ENCODE measurements at places on chromosomes 7 and 10.

GRCh38 chr10:133160826-133161471 lies 930 bp downstream of the KNDC1 start:
- no peak for DNase-seq

- DNase-seq = no peak
Measured at GRCh38 chr7:128458956-128459355, 3.3 kb downstream of the HILPDA start.

- DNase-seq = no peak
Measured at GRCh38 chr7:140035400-140036223, 27.1 kb downstream of the PARP12 start.

- no peak for DNase-seq
Measured at GRCh38 chr7:130418306-130418705, 22.5 kb downstream of the CEP41 start.

- no peak for DNase-seq
Measured at GRCh38 chr10:72126184-72126871, 38.0 kb upstream of the SPOCK2 start.

DNA sequence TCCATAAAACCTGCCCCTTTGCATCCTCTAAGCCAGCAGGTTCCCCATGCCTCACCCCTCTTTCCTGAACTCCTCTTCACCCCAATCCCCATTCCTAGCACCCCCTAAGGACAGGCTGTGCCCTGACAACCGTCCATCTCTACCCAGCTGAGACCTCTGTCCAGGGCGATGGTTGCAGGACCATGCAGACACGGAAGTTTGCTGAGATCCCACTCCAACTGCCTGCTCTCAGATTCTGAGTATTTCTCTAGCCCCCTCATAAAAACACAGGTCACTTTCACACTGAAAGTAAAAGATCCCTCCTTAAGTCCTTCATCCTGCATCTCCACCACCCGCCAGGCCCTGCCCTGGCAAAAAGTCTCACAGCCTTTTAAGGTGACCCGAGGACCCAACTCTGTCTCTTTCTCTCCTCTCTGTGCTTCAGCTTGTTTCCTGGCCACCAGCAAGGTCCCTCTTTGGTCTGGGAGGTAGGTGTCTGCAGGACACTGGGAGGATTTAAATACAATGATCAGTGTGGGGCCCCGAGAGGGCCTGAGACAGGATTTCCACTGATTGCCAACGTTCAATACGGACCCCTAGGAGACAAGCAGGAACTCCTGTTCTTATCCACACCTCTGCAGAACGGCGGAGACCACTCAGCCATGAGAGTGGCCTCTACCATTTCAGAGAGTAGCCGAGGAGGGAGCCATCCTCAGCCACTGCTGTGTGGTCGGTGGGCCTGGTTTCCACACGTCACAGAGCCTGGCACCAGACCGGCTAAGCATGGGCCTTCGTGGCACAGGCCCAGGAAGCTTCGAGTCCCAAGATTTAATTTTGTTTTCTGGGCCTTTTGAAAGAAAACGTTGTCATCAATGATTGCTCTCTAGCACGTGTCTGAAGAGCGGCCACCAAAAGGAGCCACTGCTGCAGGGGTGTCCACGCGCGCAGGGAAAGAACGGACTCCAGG lies 27.9 kb downstream of the CALML3 start:
- no peak for DNase-seq

- no peak for DNase-seq
Measured at GRCh38 chr7:91126762-91127161, 137.5 kb upstream of the FZD1 start.

DNA sequence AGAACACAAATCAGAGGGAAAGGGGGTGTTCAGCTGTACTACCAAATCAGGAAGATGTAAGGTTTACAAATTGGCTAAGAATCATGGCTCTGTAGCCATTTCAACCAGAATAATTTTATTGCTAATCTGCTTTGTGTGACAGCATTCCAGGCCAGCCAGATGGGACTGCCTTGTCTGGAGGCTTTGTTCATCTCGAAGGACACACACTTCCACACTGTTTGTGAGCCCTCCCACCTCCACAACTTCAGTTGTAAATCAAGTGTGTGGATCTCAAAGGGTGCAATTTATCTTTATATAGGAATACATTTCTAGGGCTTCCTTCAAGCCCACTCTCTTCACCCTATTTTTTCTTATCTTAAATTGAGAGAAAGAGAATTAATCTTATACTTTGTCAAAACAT lies 6.9 kb upstream of the OIT3 start:
- DNase-seq = no peak

DNA sequence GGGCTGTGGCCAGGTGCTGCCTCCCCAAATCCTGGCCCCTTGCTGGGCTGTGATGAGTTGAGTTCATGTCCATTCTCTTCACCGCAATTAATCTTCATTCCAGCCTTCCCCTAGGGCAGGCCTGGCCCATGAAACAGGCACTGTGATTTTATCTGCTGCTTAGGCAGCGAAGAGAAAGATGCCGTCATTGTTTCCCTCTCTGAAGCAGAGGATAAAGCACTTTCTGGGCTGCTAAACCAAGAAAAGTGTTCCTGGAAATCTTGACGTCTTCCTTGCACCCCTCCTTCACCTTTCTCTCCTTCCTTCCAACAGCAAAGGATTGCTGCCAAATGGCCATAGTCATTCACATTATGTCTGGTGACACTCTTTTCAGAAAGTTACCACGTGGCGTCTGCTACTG lies 265.9 kb downstream of the ZEB1 start:
- no peak for DNase-seq

- DNase-seq = no peak
Measured at GRCh38 chr7:140656548-140657515, 15.9 kb upstream of the ADCK2 start.

- DNase-seq = no peak
Measured at GRCh38 chr7:102834999-102835398, 77.8 kb upstream of the LRRC17 start.

DNA sequence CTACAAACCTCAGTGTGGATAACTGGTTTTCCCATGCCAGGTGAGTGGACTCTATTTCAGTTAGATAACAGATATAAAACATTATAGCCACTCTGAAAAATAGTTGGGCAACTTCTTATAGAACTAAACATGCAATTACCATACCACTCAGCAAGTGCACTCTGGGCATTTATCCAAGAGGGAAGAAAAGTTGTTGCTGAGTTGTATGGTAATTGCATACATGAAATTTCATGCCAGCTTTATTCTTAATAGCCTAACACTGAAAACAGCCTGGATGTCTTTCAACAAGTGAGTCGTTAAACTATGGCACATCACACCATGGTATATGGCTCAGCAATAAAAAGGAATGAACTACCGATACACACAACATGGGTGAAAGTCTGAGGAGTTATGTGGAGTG lies 10.6 kb upstream of the UPP1 start:
- DNase-seq = no peak

GRCh38 chr7:37758501-37759045 lies 75.0 kb downstream of the GPR141 start:
- no peak for DNase-seq

GRCh38 chr7:23410446-23411183 lies 59.7 kb downstream of the IGF2BP3 start:
- no peak for DNase-seq

GRCh38 chr7:140867467-140868462 lies 57.0 kb downstream of the BRAF start:
- DNase-seq = no peak

GRCh38 chr7:28745351-28745750 lies 212.8 kb downstream of the TRIL start:
- no peak for DNase-seq

- no peak for DNase-seq
Measured at GRCh38 chr7:37550872-37551271, 102.2 kb upstream of the ELMO1 start.

GRCh38 chr10:3389130-3389529 lies 216.5 kb upstream of the PITRM1 start:
- DNase-seq = no peak

GRCh38 chr7:38675494-38676106 lies 44.4 kb upstream of the AMPH start:
- DNase-seq = no peak

GRCh38 chr7:31776616-31777015 lies 89.6 kb downstream of the PPP1R17 start:
- DNase-seq = no peak

- DNase-seq = no peak
Measured at GRCh38 chr7:75624134-75624832, 114.5 kb downstream of the HIP1 start.

GRCh38 chr7:24419511-24419910 lies 135.5 kb downstream of the NPY start:
- no peak for DNase-seq

DNA sequence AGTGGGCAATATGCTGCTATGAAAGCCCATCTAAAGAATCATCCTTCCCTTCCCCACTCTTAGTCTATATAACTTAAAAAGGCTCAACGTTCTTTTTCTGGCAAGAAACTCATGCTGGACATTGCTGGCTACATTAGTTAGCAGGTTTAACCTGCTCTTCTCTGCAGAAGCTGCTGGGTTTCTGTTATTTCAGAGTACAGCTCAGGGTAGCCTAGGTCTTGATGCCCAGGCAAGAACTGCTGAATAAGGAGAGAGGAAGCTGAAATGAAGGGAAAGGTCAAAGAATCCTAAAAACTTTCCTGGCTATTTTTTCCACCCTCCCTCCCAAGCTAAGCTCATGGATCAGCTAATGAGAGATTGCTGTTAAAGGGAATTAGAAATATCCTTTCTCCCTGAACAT lies 79.4 kb downstream of the ANKIB1 start:
- DNase-seq = no peak

- DNase-seq = no peak
Measured at GRCh38 chr7:27154369-27154768, 2.0 kb upstream of the HOXA3 start.

DNA sequence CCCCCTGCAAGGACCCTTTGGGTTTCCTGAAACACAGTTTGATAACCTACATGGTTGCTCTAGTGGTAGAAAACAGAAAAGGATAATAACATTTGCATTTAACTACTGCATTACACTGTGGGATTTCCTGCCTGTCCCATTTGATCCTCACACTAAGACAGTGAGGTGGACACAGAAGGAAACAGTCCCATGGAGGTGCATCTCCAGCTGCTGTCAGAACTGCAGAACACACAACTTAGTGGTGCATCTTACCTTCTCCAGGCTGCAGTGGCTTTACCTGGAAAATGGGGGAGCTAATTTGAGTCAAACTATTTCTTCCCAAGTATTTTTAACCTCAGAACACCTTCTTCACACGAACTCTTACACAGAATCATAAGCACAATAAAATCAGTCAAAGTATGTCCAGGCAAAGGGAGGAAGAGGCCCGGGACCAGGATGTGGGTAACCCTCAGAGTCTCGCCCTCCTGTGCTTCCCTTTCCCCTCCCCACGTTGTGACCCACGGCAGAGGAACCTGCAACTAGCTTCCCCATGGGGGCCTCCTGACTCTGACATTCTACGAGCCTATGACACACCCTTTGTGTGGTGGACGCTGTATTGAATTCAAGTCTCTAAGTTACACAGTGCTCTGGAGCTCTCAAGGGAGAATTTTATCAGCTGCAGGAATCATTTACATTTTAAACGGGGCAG lies 33.7 kb downstream of the SCRN1 start:
- DNase-seq = no peak

DNA sequence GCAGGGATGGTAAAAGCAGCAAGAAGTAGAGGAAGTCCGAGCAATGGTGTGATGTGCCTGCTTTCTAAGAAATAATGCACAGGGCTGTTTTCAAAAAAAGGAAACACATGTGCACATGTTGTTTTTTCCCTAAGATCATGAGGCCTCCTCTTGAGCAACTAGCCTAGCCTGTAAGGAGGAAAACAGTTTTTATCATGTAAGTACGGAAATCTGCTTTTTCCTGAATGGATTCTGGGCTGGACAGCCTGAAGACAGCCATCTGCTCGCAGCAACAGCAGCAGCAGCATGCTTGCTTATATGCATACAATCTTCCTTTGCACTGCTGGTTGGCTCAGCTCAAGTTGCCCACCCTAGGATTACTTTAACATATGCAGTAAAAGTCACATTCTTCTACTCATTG lies 87.1 kb downstream of the HIBADH start:
- DNase-seq = no peak

DNA sequence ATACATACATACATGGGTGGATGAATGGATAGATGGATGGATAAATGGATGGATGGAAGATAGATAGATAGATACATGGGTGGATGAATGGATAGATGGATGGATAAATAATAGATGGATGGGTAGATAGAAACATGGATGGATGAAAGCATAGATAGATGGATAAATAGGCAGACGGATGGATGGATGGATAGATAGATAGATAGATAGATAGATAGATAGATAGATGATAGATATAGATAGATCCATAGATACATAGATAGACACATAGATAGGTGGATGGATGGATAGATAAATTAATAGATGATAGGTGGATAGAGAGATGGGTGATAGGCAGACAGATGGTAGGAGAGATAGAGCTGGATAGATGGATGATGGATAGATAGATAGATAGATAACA lies 68.5 kb downstream of the FAM204A start:
- no peak for DNase-seq

- DNase-seq = no peak
Measured at GRCh38 chr7:155361947-155362346, 64.3 kb downstream of the INSIG1 start.

- no peak for DNase-seq
Measured at GRCh38 chr10:3236644-3237404, 64.2 kb upstream of the PITRM1 start.

- no peak for DNase-seq
Measured at GRCh38 chr10:34795334-34795733, 19.8 kb downstream of the PARD3 start.

DNA sequence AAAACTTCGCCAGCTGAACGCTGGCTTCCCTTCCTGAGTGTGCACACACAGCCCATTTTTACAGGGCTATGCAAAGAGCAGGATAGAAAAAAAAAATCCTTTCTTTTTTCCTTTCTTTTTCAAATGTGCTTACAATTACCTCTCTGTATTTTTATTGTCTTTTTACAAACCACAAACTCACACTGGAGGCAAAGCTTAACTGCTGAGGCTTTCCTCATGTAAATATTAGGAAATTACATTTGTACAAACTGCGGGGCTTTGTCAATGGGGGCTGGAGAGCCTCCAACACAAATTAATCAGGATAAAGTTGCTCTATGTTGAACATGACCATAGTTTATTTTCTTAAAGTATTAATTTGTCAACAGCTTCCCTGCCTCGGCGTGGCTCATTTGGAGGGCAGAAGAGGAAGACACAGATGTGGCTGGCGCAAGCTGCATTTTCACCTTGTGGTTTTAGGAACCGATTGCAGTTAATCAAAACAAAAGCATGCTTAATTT lies 411.7 kb upstream of the MKI67 start:
- DNase-seq = no peak

Measured in stimulated activated CD4-positive, alpha-beta T cell treated with anti-CD3 and anti-CD28 coated beads, TNF-alpha, amount 100 ng/mL, for 4 hours (primary cell).